ENCODE measurements at places on chromosomes 1 and 21. TPM values are rescaled to one million over a fixed set of nuclear protein-coding genes. Genes with fewer than 3 reads are reported as not detected.

DNA sequence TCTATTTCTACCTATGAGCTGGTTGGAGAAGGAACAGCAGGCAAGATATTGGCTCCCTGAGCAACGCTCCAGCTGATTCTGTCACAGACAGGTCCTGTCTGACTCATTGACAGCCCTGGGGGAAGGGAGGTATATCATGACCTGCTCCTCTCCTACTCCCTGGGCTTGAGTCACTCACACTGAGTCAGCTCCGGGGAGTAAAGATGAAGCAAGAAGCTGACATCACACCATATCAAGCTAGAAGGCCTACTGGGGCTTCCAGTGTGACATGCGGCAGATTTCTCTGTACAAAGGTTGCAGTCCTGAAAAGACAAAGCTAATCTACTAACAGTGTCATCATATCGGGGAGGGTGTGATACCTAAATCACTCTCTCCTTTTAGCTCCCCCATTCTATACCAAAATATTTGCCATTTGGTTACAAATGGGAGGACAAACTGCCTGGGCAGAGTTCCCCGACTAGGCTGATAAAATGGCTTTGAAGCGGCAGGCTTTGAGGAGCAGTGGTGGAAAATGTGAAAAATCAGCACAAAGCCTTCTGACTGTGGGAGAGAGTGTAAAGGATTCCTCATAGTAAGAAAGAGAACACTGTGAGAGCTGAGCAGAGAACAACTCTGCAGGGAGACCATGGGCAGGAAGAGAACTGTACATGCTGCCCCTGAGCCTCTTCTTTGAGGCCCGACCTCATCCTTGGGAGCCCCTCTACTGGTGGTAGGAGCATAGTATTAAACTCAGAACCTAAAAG, 15.5 kb downstream of the PI4KB start:
- peak; percentile 94 for DNase-seq
- H3K4me3 ChIP-seq = no peak overlapping the region
- H3K27me3 ChIP-seq = no peaks in the 10 kb centered on the region
- H3K4me1 ChIP-seq = peaks cover 77% of the 10 kb centered on the region
- peak overlapping the region; percentile 93 for H3K27ac ChIP-seq
- peaks cover 47% of the 10 kb centered on the region for H3K36me3 ChIP-seq

IGFN1 gene
- total RNA-seq = not detected

TMEM125 gene
- total RNA-seq = 0.70 TPM

DNA sequence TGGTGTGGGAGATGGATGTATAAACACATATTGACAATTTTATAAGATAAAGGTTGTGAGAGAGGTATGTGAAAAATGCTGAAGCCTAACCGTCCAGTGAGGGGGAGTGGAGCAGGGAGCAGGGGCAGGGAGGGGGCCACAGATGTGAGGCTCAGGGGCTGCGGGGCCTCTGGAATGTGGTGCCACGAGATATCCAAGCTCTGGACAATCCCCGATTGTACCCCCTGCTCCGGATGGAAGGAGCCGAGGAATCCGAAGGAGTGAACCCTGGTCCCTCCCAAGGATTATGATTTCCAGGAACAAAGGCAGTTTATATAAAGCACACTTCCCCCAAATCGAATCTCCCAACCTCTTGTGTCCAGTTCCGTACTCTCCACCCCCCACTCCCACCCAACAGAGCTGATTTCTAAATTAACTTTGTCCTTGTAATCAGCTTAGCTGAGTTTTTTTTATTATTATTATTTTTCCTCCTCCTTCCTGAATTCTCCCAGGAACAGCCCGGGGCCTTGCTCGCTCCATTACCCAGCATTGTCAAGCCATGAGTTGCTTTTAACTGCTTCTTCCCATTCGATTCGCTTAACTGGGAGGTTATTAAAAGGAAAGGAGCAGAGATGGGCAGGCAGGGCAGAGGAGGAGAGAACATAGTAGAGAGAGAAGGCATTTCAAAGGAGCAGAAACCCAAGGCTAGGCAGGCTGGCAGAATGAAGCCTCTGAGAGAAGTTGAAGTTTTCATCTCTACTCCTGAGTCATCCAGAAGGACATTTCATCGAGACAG, 9.4 kb downstream of the KIRREL1 start:
- H3K4me1 ChIP-seq = peaks cover 99% of the 10 kb centered on the region
- H3K36me3 ChIP-seq = no peaks in the 10 kb centered on the region
- H3K4me3 ChIP-seq = no peak overlapping the region
- no peaks in the 10 kb centered on the region for H3K27me3 ChIP-seq
- peak overlapping the region; percentile 47 for H3K27ac ChIP-seq

GRCh38 chr1:173190101-173190936, 16.8 kb downstream of the TNFSF4 start:
- H3K4me1 ChIP-seq = no peaks in the 10 kb centered on the region
- peak; percentile 87 for DNase-seq
- peak overlapping the region; percentile 79 for H3K27ac ChIP-seq
- no peak overlapping the region for H3K4me3 ChIP-seq
- no peaks in the 10 kb centered on the region for H3K36me3 ChIP-seq

Data from right atrium auricular region (tissue), 2 donors.